ENCODE measurements at places on chromosomes 12 and 14.
A peak's percentile ranks its signal among the peaks of the same experiment; 100 is the strongest.

GRCh38 chr14:22872833-22873520 is 1.4 kb downstream of the LRP10 start:
- no peak for DNase-seq

- no peak for DNase-seq
Measured at GRCh38 chr12:49305762-49306510, 11.0 kb downstream of the PRPH start.

- peak; percentile 93 for DNase-seq
Measured at GRCh38 chr14:104932676-104933631, 8.3 kb downstream of the PLD4 start.

- no peak for DNase-seq
Measured at GRCh38 chr14:72521045-72521444, 372.9 kb downstream of the DPF3 start.

- DNase-seq = no peak
Measured at GRCh38 chr14:49984424-49984823, 91.5 kb downstream of the ARF6 start.

- no peak for DNase-seq
Measured at GRCh38 chr14:36556811-36557433, 25.5 kb downstream of the NKX2-8 start.

Measured in left hindlimb (tissue), 1 donor.